CD4-positive, alpha-beta T cell treated with Interleukin-12 subunit alpha and Interleukin-12 subunit beta, for 1 hour (primary cell): ENCODE measurements at places on chromosomes 4 and X.

GRCh38 chrX:105502336-105502735 is 281.8 kb upstream of the TEX13A start:
- no peak for DNase-seq

DNA sequence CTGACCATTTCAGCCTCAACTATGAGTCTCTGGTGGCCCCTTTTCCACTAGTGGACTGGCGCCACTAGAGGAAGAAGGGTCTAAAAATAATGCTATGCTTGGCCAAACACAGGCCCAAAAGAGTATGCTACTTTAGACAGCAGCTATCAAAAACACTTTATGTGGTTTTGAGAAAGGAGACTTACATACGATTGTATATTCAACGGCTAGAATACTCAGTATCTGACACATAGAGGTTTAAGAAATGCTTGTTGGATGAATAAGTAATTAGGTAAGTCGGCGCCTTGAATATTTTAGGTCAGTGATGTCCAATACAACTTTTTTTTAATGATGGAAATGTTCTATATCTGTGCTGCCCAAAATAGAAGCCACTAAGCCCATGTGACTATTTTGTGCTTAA is 25.7 kb upstream of the TMPRSS11A start:
- no peak for DNase-seq

GRCh38 chr4:16125571-16126445 is 42.0 kb upstream of the PROM1 start:
- no peak for DNase-seq

DNA sequence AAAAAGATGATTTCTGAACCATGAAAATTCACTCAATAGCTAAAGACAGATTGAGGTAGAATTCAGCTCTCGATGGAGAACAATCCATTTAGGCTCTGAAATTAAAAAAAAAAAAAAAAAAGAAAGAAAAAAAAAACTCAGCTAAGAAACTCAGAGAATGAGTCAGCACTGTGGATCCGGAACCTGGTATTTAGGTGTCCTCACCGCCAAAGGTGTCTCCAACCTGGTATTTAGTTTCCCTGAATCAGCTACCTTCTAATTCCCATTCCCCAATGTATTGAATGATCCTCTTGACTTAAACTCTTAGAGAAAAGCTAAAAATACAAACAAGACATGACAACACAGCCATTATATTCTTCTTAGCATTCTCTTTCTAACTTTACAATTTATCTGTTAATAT is 150.3 kb upstream of the RASGEF1B start:
- no peak for DNase-seq

DNA sequence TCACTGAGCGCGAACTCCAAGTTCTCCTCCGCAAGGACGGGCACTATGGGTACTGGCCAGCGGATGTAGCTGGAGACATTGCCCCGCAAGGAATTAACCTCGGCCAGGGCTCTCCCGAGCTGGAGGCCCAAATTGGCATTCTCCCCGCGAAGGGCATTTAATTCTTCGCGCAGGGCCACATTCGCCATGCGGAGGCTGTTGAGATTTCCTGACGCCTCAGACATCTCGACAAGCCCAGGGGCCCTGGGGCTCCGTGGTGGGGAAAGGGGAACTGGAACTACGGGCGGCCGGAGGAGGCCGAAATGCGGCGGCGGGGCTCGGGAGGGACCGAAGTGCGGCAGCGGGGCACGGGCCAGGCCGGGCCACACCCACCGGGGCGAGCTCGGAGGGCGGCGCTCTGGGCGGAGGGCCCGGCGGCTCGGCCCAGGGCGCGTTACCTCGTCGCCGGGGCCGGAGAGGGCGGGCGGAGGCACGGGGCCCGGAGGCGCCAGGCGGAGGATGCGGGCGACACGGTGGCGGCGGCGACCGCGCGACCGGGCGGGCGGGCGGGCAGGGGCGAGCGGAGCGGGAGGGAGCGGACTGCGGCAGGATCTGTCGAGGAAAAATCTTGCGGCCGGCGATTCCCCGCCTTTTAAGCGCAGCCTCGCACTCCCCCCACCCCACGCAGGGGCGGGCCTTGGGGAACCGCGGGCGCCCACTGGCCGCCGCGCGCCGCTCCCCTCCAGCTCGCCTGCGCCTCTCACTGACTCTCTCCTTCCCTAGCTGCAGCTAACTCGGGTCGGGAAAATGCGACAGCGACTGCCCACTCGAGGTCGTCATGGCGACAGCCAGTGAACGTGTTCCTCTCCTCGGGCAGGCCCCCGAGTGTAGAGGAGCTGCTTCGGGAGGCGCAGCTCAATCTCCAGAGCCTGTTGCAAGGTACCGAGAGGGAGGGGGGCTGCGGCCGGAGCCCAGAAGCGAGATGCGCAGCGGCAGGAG is at the start of gene RTL5:
RTL5 (minus strand) TSS at position 599 of the 978 bp plus-strand sequence.
- peak; percentile 69 for DNase-seq

- no peak for DNase-seq
Observed at GRCh38 chr4:87108142-87108546, 112.3 kb downstream of the KLHL8 start.

- DNase-seq, result peak; percentile 41
Observed at GRCh38 chr4:112515198-112516065, 548 bp downstream of the NEUROG2 start.

DNA sequence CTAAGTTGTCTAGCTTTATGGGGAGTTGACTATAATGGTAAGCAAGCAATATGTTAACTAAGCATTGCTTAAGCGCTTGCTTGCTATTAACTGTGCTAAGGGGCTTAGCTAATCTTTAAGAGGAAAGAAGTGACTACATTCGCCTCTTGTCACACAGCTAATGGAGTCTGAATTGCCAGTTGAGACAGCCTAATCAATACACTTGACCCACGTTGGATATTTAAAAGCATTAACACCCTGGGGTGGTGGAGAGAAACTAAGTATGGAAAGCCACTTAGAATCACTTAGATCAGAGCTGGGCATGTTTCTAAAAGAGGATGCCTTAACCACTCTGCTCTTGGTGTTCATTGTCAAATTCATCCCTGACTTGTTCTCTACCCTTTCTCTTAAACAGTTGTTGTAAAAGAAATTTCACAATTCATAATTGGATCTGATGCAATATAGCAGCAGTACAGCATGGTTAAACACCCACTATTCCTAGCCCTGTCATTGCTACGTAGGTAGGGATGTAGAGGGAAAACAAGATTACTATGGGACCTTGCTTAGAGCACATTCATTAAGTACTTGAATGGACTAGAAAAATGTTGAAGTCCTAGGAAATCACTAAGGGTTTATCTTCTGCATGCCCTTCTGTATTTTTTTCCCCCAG is 3.5 kb downstream of the ZAR1 start:
- no peak for DNase-seq

- DNase-seq, result no peak
Observed at GRCh38 chr4:77623091-77623490, 17.5 kb downstream of the CXCL13 start.

DNA sequence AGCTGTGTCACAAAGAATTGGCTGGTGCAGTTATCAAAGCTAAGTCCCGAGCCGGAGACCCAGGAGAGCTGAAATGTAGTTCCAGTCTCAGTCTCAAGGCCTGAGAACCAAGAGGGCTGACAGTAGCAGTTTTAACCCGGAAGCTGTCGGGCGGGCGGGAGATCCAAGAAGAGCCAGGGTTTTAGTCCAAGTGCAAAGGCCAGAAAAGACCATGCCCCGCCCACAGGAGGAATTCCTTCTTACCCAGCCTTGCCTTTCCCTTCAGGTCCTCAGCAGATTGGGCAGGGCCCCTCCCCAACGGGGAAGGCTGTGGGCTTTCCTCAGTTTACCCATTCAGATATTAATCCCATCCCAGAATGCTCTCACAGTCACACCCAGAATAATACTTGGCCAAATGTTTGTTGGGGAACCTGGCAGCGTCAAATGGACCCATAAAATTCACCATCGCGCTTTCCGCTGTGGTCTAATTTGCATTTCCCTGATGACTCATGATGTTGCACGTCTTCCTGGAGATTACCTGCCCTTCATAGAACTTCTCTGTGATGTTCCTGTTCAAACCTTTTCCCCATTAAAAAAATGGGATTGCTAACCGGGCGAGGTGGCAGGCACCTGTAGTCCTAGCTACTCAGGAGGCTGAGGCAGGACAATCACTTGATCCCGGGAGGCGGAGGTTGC is 16.2 kb downstream of the MAEA start:
- peak; percentile 32 for DNase-seq

- no peak for DNase-seq
Observed at GRCh38 chr4:5753366-5753765, 42.4 kb downstream of the EVC start.

DNA sequence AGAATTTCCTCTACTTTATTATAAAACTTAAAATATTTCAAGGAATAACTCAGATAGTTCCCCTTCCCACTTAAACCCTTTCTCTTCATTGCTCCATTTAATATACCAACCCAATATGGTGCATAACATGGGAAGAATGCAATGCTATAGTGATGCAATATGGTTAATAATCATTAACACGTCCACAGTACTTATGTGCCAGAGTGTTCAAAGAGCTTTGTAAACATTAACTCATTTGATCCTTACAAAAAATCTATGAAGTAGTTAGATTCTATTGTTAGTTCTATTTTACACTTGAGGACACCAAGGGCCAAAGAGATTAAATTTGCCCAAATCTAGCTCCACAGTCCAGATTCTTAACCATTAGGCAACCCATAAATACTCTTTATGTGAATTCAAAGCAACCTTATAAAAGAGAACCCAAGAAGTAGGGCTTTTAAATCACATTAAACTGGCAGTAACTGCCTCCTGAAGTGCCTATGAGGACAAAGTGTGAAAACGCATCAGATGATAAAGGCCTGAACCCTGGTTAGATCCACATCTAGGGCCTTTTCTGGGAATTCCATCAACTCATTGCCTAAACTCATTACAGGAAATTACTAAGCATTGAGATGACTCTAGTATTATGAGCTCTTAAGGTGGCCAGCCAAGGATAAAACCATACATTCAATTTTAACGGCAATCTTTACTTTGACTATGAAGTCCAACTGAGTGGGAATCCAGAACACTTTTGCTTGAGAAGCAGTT is 94.3 kb downstream of the AREG start:
- DNase-seq, result no peak

DNA sequence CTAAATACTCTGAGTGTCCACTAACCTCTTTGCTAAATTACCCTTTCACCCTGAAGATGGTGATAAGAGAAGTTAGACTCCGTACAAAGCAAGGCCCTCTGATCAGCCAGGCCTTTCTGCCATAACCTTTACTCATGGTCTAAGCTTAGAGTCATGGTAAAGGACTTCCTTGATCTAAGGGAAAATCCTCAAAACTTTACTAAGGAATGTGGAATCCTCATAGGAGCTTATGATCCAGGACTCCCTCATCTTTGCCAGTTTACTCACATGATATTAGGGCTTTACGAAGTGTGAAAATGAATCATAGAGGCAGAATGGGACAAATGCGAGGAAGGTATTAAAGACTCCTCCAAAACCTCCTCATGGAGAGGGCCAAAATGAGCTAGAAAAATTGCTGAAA is 7.9 kb upstream of the FAM13A start:
- DNase-seq, result no peak

DNA sequence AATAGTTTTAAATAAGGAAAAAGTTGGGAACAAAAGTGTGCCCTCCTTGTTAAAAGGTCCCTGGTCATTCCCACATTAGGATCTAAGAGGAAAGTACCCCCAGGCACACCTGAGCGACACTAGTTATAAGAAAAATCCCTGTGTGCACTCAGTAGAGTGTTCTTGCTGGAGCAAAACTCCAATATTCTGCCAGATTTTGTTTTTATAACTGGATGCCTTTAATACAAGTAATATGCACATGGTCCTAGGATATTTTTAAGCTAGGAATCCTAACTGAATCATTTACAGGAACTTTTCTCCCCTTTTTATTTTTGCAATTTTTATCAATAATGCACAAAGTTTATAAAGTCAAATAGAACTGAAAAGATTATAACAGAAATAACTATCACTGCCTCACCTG is 68.6 kb downstream of the BEND4 start:
- no peak for DNase-seq

DNA sequence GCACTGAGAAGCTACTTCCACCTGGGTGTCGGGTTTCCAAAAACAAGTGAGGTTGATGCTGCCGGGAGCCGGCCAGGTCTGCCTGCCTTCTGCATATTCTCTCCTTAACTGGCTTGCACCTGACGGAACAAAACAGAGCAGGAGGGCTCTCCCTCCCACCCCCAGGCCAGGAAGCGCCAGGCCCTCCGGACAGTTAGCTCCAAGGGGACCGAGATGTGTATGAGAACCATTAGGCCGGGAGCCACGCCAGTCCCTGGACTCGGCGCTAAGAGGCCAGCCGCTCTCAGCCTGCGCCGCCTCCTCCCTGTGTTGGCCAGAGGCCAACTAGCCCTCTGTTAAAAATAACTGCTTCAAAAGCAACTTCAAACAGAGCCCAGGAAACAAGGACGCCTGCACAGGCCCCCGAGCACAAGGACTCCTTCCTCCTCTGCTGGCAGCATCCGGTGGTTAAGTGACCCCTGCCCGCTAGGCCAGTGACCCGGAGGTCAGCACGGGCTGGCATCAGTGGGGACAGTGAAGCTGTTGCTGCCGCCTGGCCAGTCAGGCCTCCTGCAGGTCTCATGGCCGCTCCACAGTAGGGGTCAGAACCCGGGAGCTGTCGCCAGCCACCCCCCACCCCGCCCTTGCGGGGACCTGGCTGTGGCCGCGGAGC is 107.9 kb downstream of the ABLIM2 start:
- no peak for DNase-seq

- DNase-seq, result no peak
Observed at GRCh38 chrX:74525116-74525515, 89.3 kb downstream of the RLIM start.

DNA sequence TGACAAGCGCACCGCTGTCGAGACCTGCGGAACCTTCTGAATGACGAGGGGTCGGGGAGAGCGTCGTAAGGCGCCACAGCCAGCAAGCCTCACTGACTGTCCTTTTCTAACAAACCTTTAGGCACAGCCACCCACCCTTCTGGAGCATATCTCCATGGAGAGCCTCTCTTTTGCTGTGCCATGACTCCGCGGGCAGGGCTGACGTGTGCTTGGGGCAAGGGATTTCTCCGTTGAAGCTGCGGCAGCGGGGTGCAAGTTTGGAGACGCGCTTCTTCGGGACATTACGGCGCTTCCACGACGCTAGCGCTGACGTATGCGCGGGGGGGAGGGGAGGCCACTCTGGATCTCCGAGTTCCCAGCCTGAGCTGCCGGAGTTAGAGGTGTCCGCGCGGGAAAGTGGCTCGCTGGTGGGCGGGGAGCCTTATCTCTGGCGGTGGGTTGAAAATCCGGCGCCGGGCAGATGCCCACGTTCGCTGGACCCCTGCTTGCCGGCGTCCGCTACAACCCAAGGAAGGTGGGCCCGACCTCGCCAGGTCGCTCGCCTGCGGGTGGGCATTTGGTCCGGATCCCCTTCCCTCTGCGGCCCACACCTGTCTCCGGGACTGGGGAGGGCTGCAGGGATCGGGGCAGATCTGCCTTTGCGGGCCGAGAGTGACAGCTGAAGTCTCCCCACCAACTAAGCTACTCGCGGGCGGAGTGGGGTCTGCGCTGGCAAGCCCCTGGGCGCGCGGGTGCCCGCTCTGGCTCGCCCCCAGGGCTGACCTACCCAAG is 543 bp upstream of the SLC10A7 start:
- DNase-seq, result peak; percentile 85

GRCh38 chr4:82481506-82481840 is 51.1 kb downstream of the ENOPH1 start:
- no peak for DNase-seq
